ENCODE measurements at places on chromosomes 7 and 10. TPM values are rescaled to one million over a fixed set of nuclear protein-coding genes. Genes with fewer than 3 reads are reported as not detected.
A peak's percentile ranks its signal among the peaks of the same experiment; 100 is the strongest.

The FOXI2 gene
- total RNA-seq = not detected

The CAV2 gene
- total RNA-seq = 92.6 TPM

GRCh38 chr10:112917681-112918080 is 32.4 kb upstream of the TCF7L2 start:
- H3K4me1 ChIP-seq = no peaks in the 10 kb centered on the region
- H3K27me3 ChIP-seq = no peaks in the 10 kb centered on the region
- no peak overlapping the region for H3K4me3 ChIP-seq
- H3K27ac ChIP-seq = no peak overlapping the region

GRCh38 chr7:128928159-128928813 is 9.4 kb upstream of the IRF5 start:
- DNase-seq = peak; percentile 39
- H3K4me1 ChIP-seq = no peaks in the 10 kb centered on the region
- no peaks in the 10 kb centered on the region for H3K27me3 ChIP-seq
- H3K36me3 ChIP-seq = no peaks in the 10 kb centered on the region
- no peak overlapping the region for H3K4me3 ChIP-seq

GRCh38 chr10:130141460-130141859 is 5.3 kb downstream of the GLRX3 start:
- no peak overlapping the region for H3K4me3 ChIP-seq
- H3K36me3 ChIP-seq = peaks cover 4% of the 10 kb centered on the region
- DNase-seq = no peak
- H3K27ac ChIP-seq = no peak overlapping the region
- H3K4me1 ChIP-seq = peaks cover 32% of the 10 kb centered on the region
- no peaks in the 10 kb centered on the region for H3K27me3 ChIP-seq

GRCh38 chr7:82677493-82677892 is 233.9 kb upstream of the CACNA2D1 start:
- no peak for DNase-seq
- no peaks in the 10 kb centered on the region for H3K4me1 ChIP-seq
- no peak overlapping the region for H3K4me3 ChIP-seq
- H3K27me3 ChIP-seq = no peaks in the 10 kb centered on the region

DNA sequence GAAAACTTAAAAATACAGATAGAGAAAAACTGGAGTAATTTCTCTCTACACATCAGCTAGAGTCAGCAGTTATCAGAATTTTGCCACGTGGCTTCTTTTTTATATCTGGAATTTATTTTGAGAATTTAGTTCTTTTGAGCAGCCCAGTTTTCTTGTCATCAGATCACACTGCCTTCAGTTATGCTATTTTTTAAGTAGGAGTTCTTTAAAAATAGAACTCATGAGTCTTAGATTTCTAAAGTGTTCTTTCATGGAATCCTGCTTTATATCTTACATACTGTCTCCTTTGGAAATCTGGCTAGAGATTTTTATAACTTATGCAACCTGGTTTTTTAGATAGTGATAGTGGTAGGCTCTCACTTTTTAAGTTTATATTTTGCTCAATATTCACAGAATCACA is 24.2 kb downstream of the AGR2 start:
- H3K36me3 ChIP-seq = no peaks in the 10 kb centered on the region
- H3K27me3 ChIP-seq = no peaks in the 10 kb centered on the region
- DNase-seq = no peak
- H3K4me1 ChIP-seq = no peaks in the 10 kb centered on the region

The NUPR2 gene
- total RNA-seq = not detected

DNA sequence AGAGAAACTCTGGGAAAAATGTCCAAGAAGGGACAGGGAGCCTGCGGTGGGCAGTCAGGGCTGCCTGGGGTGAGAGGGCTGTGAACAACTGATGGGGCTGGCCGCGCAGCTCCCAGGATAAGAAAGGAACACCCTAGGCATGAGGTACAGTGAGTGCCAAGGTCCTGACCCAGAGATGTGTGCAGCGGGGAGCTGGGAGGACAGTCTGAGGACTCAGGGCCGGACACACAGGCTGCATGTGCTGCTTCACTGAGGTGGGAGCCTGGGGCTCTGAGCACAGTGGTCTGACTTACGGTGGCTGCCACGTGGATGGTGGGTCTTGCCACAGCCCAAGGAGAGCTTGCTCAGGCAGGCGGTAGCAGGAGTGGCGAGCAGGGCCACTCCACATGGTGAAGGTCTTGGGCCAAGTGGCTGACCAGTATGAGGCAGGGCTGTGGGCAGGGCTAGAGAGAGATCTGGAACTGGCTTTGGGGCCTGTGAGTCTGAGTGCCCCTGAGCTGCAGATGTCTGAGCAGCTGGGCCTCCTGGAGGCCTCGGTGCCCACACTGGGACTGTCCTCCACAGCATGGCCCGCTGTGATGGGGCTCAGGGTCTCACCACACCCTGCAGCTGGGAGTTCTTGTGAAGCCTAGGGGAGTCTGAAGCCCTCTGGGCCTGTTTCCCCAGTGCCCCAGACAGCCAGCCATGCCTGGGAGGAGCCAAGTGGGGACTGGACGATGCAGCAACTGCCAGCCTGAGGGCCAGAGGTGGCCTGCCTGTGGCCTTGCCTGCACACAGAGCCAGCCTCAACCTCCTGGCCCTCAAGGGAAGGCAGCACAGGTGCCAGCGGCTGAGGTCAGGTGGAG is 60.3 kb downstream of the RASGEF1A start:
- DNase-seq = no peak
- H3K4me3 ChIP-seq = no peak overlapping the region
- H3K27ac ChIP-seq = no peak overlapping the region
- no peaks in the 10 kb centered on the region for H3K4me1 ChIP-seq
- H3K27me3 ChIP-seq = no peaks in the 10 kb centered on the region
- H3K36me3 ChIP-seq = no peaks in the 10 kb centered on the region

The ZNF92 gene
- 4.0 TPM for total RNA-seq

The OPALIN gene
- not detected for total RNA-seq

- H3K4me3 ChIP-seq = no peak overlapping the region
- H3K27me3 ChIP-seq = no peaks in the 10 kb centered on the region
- H3K27ac ChIP-seq = no peak overlapping the region
- no peaks in the 10 kb centered on the region for H3K4me1 ChIP-seq
- DNase-seq = no peak
- H3K36me3 ChIP-seq = no peaks in the 10 kb centered on the region
Observed at GRCh38 chr7:142500366-142500765, 242.5 kb upstream of the PRSS58 start.

GRCh38 chr10:102611514-102612087 is 32.7 kb upstream of the TRIM8 start:
- H3K4me1 ChIP-seq = no peaks in the 10 kb centered on the region
- H3K27me3 ChIP-seq = no peaks in the 10 kb centered on the region
- H3K36me3 ChIP-seq = peaks cover 4% of the 10 kb centered on the region
- no peak overlapping the region for H3K4me3 ChIP-seq
- peak overlapping the region; percentile 72 for H3K27ac ChIP-seq

GRCh38 chr10:17123961-17124360 is 5.7 kb downstream of the CUBN start:
- H3K4me3 ChIP-seq = no peak overlapping the region
- H3K27me3 ChIP-seq = no peaks in the 10 kb centered on the region
- no peaks in the 10 kb centered on the region for H3K4me1 ChIP-seq
- H3K27ac ChIP-seq = no peak overlapping the region

- peak overlapping the region; percentile 90 for H3K27ac ChIP-seq
- H3K27me3 ChIP-seq = no peaks in the 10 kb centered on the region
- H3K36me3 ChIP-seq = no peaks in the 10 kb centered on the region
- H3K4me1 ChIP-seq = no peaks in the 10 kb centered on the region
Observed at GRCh38 chr10:50740293-50740648, 535 bp downstream of the ASAH2B start.

DNA sequence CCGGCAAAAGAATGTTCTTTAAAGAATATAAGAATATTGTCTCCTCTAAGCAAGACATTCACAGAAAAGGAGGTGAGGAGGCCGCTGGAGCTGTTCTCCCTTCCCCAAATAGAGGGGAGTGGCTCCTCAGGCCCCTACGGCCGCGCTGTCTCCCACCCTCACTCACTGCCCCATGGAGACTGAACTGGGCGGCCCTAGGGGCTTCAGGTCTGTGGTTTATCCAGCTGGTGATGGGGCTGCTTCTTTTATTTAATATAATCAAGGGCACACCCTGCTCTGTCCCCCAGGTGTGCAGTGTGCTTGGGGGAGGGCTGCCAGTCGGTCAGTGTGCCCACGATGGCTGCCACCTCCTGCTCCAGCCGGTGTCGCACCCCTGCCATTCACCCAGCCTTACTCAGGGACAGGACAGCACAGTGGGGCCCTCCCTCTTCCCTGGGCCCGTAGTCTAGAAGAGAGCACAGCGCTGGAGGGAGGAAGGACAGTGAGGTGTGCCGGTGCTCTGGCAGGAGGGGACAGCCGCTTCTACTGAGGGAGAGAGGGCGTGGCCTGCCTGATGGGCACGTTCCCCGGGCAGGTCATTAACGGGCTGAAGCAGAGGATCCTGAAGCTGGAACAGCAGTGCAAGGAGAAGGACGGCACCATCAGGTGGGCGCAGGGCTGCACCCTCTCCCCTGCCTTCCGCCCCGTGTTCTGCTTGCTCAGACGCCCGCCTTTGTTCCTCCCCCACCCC is 23.4 kb downstream of the IQCE start:
- peaks cover 22% of the 10 kb centered on the region for H3K36me3 ChIP-seq
- no peaks in the 10 kb centered on the region for H3K27me3 ChIP-seq
- no peaks in the 10 kb centered on the region for H3K4me1 ChIP-seq

DNA sequence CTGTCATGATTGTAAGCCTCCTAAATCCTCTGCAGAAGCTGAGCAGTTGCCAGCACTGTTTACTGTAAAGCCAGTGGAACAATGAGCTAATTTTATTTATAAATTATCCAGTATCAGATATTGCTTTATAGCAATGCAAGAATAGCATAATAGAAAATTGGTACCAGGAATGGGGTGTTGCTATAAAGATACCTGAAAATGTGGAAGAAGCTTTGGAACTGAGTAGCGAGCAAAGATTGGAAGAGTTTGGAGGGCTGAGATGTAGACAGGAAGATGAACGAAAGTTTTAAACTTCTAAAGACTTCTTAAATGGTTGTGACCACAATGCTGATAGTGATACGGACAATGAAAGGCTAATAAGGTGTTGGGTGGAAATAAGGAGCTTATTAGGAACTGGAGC is 917.4 kb upstream of the POT1 start:
- DNase-seq = no peak
- no peaks in the 10 kb centered on the region for H3K4me1 ChIP-seq
- H3K36me3 ChIP-seq = no peaks in the 10 kb centered on the region
- no peaks in the 10 kb centered on the region for H3K27me3 ChIP-seq
- no peak overlapping the region for H3K4me3 ChIP-seq

DNA sequence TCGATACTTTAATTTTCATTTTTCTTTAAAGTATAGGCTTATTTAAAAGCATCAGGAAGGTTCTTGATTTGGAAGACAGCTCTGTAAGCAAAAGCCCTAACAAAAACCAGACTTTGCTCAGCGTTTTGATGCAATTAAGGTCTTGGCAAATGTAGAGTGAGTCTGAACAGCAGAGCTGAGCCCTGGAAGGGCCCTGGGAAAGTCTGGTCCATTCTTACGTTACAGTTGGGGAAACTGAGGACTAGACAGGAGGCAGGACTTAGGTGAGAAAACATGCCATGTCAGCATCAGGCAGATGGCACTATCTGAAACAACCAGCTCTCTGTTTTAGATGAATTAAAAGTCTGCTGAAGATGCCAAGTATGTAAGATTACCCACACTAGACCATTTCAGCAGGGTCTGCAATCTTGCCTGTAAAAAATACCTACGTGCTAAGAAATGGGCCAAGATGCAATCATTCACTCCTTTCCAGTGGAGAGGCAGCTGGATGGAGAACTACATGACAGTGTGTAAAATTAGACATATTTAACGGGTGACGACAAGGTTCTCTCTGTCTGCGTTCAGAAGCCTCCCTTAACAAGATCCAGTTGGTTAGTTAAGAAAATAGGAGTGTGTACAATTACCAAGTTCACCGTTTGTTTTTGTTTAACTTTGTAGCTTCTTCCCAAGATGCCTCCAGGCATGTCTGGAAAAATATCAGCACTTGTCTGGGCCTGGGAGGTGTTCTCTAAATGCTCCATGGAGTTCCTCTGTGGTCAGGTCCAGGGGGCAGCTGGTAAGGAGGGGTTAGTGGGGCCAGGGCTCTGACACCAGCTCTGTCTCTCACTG is 502.3 kb upstream of the ZMIZ1 start:
- DNase-seq = no peak
- no peaks in the 10 kb centered on the region for H3K27me3 ChIP-seq
- H3K4me1 ChIP-seq = no peaks in the 10 kb centered on the region
- no peak overlapping the region for H3K27ac ChIP-seq
- H3K36me3 ChIP-seq = no peaks in the 10 kb centered on the region

The TEX47 gene
- total RNA-seq = not detected

GRCh38 chr7:20562461-20562860 is 53.0 kb upstream of the ABCB5 start:
- no peaks in the 10 kb centered on the region for H3K4me1 ChIP-seq
- H3K4me3 ChIP-seq = no peak overlapping the region
- H3K27ac ChIP-seq = no peak overlapping the region
- DNase-seq = no peak

- no peak overlapping the region for H3K4me3 ChIP-seq
- DNase-seq = no peak
Observed at GRCh38 chr7:19397911-19398310, 252.7 kb upstream of the FERD3L start.

The MRC1 gene
- 15.1 TPM for total RNA-seq

The BMPER gene
- total RNA-seq = not detected

The PVRIG gene
- total RNA-seq = 27.8 TPM

- DNase-seq = peak; percentile 84
- H3K4me3 ChIP-seq = peak within 1 kb of the TSS; percentile 71
- peak within 1 kb of the TSS; percentile 83 for H3K27ac ChIP-seq
- H3K27me3 ChIP-seq = no peaks in the 10 kb centered on the region
- H3K36me3 ChIP-seq = no peaks in the 10 kb centered on the region
- peaks cover 17% of the 10 kb centered on the region for H3K4me1 ChIP-seq
Observed at GRCh38 chr7:138001529-138002095, at the start of gene CREB3L2. Gene CREB3L2, minus strand, starts transcription at chr7:138002086. Its CDS starts 381 bp downstream, at chr7:138001705.

DNA sequence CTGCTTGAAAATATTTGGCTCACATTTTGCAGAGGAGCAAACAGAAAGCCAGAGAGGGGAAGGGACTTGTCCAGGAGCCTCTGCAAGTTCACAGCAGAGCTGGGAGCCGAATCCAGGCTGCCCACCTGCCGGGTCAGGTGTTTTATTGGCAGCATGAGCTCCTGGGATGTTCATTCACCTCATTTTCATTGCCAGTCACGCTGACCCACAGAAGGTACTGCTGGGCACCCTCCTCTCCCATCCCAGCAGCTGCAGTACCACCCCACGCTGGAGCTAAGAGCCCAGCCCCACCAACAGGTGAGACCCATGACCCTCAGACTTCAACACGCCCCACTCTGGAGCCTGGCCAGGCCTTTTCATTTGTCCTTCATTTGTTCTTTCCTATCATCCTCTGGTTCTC is 102.7 kb downstream of the GRID1 start:
- no peaks in the 10 kb centered on the region for H3K4me1 ChIP-seq
- no peak overlapping the region for H3K27ac ChIP-seq
- DNase-seq = no peak
- no peaks in the 10 kb centered on the region for H3K36me3 ChIP-seq

The C10orf95 gene
- not detected for total RNA-seq

Measured in ascending aorta (tissue), 2 donors.